ENCODE measurements at places on chromosomes 12 and 14. TPM values are rescaled to one million over a fixed set of nuclear protein-coding genes. Genes with fewer than 3 reads are reported as not detected.
A peak's percentile ranks its signal among the peaks of the same experiment; 100 is the strongest.

- H3K36me3 ChIP-seq = peaks cover 4% of the 10 kb centered on the region
- no peak for DNase-seq
- no peaks in the 10 kb centered on the region for H3K4me1 ChIP-seq
- no peak overlapping the region for H3K27ac ChIP-seq
- no peaks in the 10 kb centered on the region for H3K27me3 ChIP-seq
Measured at GRCh38 chr14:55347040-55347439, 64.6 kb downstream of the ATG14 start.

DNA sequence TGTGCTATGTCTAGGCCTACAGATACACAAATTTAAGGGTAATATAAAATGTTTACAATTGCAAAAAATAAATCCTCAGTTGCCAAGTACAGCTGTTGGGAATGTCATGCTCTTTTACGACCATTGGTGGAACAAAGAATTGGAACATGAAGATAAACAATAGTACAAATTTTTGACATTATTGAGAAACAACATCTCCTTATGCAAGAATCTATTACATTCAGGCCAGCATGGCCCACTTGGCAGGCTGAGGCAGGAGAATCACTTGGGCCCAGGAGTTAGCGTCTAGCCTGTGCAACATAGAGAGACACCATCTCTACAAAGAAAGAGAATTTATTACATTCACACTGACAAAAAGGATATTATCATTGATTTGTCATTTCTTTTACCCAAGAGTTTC lies 135.9 kb upstream of the NTF3 start:
- no peak overlapping the region for H3K27ac ChIP-seq

- peak overlapping the region; percentile 82 for H3K4me3 ChIP-seq
- no peaks in the 10 kb centered on the region for H3K27me3 ChIP-seq
- no peaks in the 10 kb centered on the region for H3K4me1 ChIP-seq
- no peaks in the 10 kb centered on the region for H3K36me3 ChIP-seq
- H3K27ac ChIP-seq = peak overlapping the region; percentile 37
Measured at GRCh38 chr14:72894623-72895378, 900 bp upstream of the DPF3 start.

DNA sequence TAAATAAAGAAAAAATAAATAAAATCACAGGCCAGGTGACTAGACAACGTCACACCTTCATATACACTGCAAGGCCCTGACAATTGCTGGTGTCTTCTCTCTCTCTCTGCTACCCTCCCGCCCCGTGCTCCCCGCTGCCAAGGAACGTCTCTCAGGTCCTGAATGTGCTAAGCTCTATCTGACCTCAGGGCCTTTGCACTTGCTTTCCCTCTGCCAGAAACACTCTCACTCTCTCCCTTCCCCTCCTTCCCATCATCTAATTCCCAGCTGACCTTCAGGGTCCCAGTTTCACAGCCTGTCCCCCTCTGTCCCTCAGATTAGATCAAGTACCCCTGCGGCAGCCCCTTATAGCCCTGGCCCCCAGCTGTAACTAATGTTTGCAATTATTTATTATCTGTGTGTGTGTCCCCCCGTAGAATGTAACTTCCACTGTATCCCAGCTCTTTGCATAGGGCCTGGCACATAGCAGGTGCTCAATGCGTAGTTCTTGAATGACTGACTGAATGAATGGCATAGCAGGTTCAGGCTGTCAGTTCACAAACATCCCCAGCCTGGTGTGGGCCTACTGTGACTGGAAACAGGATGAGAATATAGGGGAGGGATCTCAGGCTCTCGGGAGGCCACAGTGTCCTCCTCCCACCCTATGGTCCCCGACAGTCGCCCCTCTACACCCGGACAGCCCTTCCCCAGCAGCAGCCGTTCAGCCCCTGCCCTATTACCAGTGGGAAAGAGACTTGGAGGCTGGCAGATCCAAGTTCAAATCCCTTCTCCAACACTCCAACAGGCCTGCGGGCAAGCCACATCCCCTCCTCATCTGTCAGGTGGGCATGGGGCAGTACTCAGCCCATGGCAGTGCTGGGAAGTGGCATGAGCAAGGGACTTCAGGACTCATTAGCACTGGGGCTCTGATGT lies 6.6 kb downstream of the BEGAIN start:
- H3K27me3 ChIP-seq = no peaks in the 10 kb centered on the region
- no peak for DNase-seq
- no peaks in the 10 kb centered on the region for H3K4me1 ChIP-seq

- DNase-seq = no peak
- H3K36me3 ChIP-seq = peaks cover 55% of the 10 kb centered on the region
- H3K4me3 ChIP-seq = no peak overlapping the region
- no peaks in the 10 kb centered on the region for H3K27me3 ChIP-seq
Measured at GRCh38 chr12:57105011-57105753, 6.0 kb downstream of the STAT6 start.

DNA sequence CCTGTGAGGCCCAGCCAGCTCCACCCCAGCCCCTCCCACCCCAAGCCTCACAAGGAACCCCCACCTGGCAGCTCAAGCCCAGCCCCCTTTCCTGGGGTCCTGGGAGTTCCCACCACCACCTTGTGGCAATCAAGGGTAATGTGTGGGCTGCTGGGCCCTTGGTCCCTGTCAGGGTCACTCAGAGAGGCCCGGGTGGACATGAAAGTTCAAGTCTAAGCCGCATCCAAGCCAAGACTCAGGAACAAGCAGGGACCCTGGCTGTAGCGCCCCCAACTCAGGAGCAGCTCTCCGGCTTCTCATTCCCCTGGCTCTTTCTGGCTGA lies 106.4 kb upstream of the C14orf180 start:
- H3K27me3 ChIP-seq = peaks cover 60% of the 10 kb centered on the region
- no peaks in the 10 kb centered on the region for H3K4me1 ChIP-seq
- H3K4me3 ChIP-seq = no peak overlapping the region
- DNase-seq = no peak
- H3K27ac ChIP-seq = no peak overlapping the region

DNA sequence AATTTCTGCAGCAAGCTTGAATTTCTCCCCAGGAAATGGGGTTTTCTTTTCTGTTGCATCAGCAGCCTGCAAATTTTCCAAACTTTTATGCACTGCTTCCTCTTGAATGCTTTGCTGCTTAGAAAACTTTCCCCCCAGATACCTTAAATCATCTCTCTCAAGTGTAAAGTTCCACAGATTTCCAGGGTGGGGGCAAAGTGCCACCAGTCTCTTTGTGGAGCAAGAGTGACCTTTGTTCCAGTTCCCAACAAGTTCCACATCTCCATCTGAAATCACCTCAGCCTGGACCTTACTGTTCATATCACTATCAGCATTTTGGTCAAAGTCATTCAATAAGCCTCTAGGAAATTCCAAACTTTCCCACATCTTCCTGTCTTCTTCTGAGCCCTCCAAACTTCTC lies 241.6 kb upstream of the TMTC1 start:
- H3K27ac ChIP-seq = no peak overlapping the region
- no peaks in the 10 kb centered on the region for H3K27me3 ChIP-seq
- DNase-seq = no peak
- H3K4me3 ChIP-seq = no peak overlapping the region
- H3K36me3 ChIP-seq = no peaks in the 10 kb centered on the region

GRCh38 chr12:21627924-21628323 lies 23.3 kb upstream of the GYS2 start:
- H3K27ac ChIP-seq = no peak overlapping the region
- peaks cover 19% of the 10 kb centered on the region for H3K36me3 ChIP-seq
- H3K4me3 ChIP-seq = no peak overlapping the region
- no peaks in the 10 kb centered on the region for H3K4me1 ChIP-seq
- DNase-seq = no peak

DNA sequence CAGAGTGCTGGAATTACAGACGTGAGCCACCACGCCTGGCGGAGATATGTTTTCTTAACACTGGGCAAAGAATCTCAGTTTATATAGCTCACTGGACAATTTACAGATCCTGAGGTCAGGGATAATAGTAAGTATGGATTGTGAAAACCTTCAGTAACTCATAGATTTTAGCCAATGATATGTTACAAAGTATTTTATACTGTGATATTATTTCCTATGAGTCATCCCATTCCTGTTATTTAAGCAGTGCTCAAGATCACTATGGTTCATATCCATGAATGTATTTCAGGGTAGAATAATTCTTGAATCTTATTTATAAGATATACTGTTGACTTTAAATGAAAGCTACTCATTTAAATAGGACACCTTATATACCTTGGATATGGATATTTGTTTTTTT lies 107.2 kb downstream of the RAD51B start:
- DNase-seq = no peak
- H3K27me3 ChIP-seq = no peaks in the 10 kb centered on the region
- no peaks in the 10 kb centered on the region for H3K36me3 ChIP-seq
- no peak overlapping the region for H3K4me3 ChIP-seq
- no peaks in the 10 kb centered on the region for H3K4me1 ChIP-seq
- H3K27ac ChIP-seq = no peak overlapping the region

- H3K27me3 ChIP-seq = no peaks in the 10 kb centered on the region
- no peak overlapping the region for H3K27ac ChIP-seq
- no peaks in the 10 kb centered on the region for H3K36me3 ChIP-seq
- no peak for DNase-seq
- no peak overlapping the region for H3K4me3 ChIP-seq
- H3K4me1 ChIP-seq = peaks cover 3% of the 10 kb centered on the region
Measured at GRCh38 chr12:93191956-93192355, 185.8 kb upstream of the NUDT4 start.

GRCh38 chr14:68970736-68971135 lies 8.4 kb downstream of the ACTN1 start:
- H3K4me1 ChIP-seq = peaks cover 74% of the 10 kb centered on the region
- H3K36me3 ChIP-seq = peaks cover 32% of the 10 kb centered on the region
- DNase-seq = no peak
- H3K27ac ChIP-seq = peak overlapping the region; percentile 87
- H3K27me3 ChIP-seq = no peaks in the 10 kb centered on the region
- no peak overlapping the region for H3K4me3 ChIP-seq

DNA sequence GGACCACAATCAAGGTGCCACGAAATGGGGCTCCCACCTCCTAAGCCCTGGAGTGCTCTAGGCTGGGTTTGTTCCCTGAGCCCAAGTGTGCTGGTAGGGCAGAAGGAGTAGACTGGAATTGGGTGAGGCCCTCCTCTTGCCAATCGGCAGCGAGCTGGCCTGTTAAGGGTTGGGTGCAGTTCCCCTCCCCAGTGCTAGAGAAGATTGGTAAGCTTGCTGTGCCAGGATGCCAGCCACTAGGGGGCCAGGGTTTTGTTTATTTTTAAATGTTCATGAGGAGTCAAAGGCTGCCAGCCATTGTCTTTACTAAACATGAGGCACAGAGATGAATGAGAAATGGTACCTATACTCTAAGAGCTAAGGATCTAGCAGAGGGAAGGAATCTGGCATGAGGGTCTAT lies 79.7 kb downstream of the SPTB start:
- DNase-seq = peak; percentile 64
- peaks cover 6% of the 10 kb centered on the region for H3K36me3 ChIP-seq
- H3K27me3 ChIP-seq = no peaks in the 10 kb centered on the region
- H3K4me1 ChIP-seq = peaks cover 6% of the 10 kb centered on the region
- H3K4me3 ChIP-seq = no peak overlapping the region

GRCh38 chr12:64780132-64780530 lies 20.9 kb upstream of the GNS start:
- H3K4me3 ChIP-seq = peak overlapping the region; percentile 80
- no peak for DNase-seq
- peaks cover 7% of the 10 kb centered on the region for H3K4me1 ChIP-seq
- no peaks in the 10 kb centered on the region for H3K36me3 ChIP-seq
- H3K27me3 ChIP-seq = peaks cover 23% of the 10 kb centered on the region

GRCh38 chr12:102568276-102568675 lies 87.9 kb upstream of the IGF1 start:
- H3K27me3 ChIP-seq = no peaks in the 10 kb centered on the region
- H3K27ac ChIP-seq = no peak overlapping the region
- no peak overlapping the region for H3K4me3 ChIP-seq
- H3K4me1 ChIP-seq = peaks cover 16% of the 10 kb centered on the region

DNA sequence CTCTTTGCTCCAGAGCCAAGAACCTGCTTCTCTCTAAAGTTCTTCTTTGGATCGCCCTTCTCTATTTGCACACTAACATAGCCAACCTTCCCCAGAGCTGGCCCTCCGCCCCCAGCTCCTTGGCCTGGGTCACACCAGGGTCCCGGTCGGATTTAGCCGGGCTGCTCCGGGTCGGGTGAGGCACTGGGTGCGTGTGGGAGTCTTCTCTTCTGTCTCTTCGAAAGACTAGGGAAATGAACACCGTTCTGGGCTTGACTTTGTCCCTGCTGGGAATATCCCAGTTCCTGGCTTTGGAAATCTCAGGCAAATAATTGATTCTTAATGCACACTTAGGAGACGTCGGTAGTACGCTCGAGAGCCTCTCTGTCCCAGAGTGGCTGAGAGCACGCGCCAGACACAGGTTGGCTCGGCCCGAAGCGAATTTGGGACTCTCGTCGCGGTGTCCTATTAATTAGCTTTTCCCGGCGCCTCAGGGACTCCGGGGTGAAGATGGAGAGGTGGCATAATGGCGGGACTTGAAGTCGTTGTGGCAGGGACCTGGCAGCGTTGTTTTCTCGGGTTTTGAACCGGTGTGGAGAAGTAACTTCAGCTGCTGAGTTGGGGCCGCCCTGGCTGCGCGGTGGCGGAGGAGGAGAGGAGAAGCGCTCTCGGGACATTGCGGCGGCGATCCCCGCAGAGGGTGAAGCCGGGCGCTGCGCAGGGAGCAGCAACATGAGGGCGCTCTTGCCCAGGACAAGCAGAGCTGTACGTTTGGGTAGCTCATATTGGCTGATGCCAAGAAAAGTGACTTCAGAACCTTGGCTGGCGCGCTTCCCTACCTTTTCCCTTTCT lies 7.5 kb downstream of the FOXG1 start:
- DNase-seq = no peak
- no peak overlapping the region for H3K27ac ChIP-seq
- H3K27me3 ChIP-seq = peaks cover 93% of the 10 kb centered on the region
- H3K4me1 ChIP-seq = no peaks in the 10 kb centered on the region
- no peak overlapping the region for H3K4me3 ChIP-seq

DNA sequence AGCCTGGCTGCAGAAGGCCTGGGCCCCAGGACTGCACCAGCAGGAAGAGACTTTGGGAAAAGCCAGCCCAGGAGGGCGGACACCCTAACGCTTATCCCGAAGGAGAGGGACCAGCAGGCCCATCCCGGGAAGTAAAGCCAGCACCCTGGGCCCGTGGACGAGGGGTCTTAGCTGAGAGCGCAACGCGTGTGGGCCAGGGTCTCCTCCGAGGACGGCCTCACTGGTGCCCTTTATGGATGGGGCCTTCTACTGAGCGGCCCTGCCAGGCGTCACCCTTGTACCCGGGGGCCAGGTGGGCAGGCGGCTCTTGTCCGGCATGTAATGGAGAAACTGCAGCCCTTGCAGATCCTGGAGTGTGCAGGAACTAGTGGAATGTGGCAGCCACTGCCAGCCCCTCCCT lies 14.1 kb downstream of the TEDC1 start:
- H3K4me1 ChIP-seq = no peaks in the 10 kb centered on the region
- peaks cover 24% of the 10 kb centered on the region for H3K27me3 ChIP-seq
- peaks cover 9% of the 10 kb centered on the region for H3K36me3 ChIP-seq
- DNase-seq = no peak

- H3K36me3 ChIP-seq = no peaks in the 10 kb centered on the region
- no peak overlapping the region for H3K27ac ChIP-seq
- DNase-seq = no peak
- H3K4me3 ChIP-seq = no peak overlapping the region
- no peaks in the 10 kb centered on the region for H3K4me1 ChIP-seq
Measured at GRCh38 chr12:13627536-13627935, 353.9 kb downstream of the GRIN2B start.

The LIN7A gene
- not detected for total RNA-seq

The IRF2BPL gene
- 26.0 TPM for total RNA-seq

The PAX9 gene
- 5.5 TPM for total RNA-seq

The FIGNL2 gene
- total RNA-seq = not detected

The GLIPR1L2 gene
- total RNA-seq = 0.23 TPM

The CLEC9A gene
- total RNA-seq = not detected

Measured in MCF 10A (cell line).